ENCODE measurements at places on chromosomes 7 and 10.

- peak; percentile 90 for DNase-seq
Measured at GRCh38 chr7:118511146-118511545, 286.6 kb downstream of the ANKRD7 start.

DNA sequence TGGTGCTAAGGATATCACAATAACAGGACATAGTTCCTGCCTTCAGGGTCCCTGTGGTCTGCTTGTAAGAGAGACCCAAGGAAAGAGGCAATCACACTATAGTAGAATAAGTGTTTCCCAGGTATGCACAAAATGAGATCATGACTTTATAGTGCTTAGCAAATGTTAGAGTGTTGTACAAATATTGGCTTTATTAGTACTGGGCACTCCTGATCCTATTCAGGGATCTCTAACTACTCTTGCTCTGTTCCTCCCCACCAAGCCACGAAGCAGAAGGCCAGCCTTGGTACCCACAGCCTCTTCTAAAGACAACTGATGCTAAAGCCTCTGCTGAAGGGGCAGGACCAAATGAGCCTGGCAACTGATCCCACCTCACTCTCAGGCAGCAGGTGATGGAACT, 75.1 kb downstream of the HERPUD2 start:
- no peak for DNase-seq

DNA sequence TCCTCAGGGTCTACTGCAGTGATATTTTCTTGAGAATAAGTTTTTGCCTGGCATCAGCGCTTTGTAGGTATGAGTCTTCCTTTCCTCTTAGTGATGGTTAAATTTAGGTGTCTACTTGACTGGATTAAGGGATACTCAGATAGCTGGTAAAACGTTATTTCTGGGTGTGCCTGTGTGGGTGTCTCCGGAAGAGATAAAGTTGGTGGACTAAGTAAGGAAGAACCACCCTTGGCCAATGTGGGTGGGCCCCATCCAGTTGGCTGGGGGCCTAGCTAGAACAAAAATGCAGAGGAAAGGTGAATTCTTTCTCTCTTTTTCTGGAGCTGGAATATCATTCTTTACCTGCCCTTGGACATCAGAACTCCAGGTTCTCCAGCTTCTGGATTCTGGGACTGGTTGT, 138.8 kb downstream of the ADCYAP1R1 start:
- no peak for DNase-seq

DNA sequence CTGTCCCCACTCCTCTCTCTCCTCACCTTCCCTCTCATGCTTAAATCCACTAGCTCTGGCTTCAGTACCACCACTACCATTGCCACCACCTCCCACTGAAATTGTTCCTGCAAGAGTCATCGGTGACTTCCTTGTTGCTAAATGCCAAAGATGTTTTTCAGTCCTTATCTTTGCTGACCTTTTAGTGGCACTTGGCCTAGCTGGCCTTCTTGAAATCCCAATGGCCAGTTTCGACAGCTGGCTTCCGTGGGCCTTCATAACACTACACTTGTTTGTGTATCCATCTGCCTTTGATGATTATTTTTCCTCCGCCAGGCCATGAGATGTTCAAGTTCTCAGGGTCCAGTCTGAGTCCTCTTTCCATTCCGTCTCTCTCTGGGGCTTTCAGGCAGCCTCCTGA, 118.2 kb upstream of the NANOS1 start:
- DNase-seq = peak; percentile 23

DNA sequence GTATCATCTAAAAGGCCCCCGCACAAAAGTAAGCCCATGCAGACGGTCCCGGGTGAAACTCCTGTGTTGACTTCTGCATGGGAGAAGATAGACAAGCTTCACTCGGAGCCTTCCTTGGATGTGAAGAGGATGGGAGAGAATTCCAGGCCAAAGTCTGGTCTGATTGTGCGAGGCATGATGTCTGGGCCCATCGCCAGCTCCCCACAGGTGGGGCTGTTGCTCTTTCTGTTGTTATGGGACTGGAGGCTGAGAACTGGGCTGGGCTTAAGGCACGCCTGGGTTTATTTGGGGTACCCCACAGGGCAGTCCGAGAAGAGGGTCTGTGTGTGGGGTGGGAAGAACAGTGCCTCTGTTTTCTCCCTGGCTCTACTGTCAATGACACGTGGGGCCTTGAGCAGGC, 14.6 kb downstream of the MINDY4 start:
- DNase-seq = no peak

GRCh38 chr10:79928028-79928583, 20.8 kb downstream of the SFTPD start:
- DNase-seq = no peak

- no peak for DNase-seq
Measured at GRCh38 chr10:114427124-114427852, 23.0 kb upstream of the AFAP1L2 start.

GRCh38 chr10:92689663-92690210, at the start of gene HHEX:
Gene HHEX (plus strand): TSS chr10:92689955. CDS start chr10:92689987, 32 bp downstream.
- DNase-seq = no peak

DNA sequence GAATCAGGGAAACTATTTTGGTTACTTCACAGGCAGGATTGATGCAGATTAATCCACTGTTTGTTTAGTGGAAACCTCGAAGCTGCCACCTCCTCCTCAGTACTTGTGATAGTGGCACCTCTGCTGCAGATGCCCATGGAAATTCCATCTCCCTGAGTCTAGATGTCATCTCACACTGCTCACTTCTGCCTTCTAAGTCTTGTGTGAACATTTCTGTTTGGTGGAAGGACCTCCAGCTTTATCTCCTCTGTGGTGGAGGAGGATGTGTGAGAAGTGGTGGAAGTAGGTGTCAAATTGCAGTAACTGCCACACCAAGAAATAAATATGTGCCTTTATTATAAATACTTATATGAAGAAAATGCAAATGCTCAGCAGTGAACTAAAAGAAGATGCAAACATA, 25.8 kb upstream of the GPR141 start:
- no peak for DNase-seq

GRCh38 chr7:148445260-148446044, 145.1 kb upstream of the C7orf33 start:
- DNase-seq = no peak

DNA sequence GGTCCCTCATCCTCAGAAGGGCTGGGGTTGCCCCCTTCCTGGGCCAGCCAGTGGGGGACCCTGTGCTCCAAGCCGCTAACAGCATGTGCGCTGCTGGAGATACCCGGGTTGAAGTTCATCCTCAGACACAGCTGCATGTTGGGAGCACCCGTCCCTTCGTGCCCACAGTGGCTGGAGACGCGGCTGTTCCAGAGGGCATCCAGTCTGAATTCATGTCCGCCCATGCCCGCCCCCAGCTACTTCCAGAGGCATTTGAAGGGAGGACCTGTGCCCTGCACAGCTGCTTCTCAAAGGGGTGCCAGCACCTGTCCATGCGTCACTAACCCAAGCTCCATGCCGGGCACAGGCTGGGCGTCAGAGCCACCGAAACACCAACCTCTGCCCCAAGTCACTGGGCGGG, 68.1 kb upstream of the ADGRA1 start:
- DNase-seq = no peak

DNA sequence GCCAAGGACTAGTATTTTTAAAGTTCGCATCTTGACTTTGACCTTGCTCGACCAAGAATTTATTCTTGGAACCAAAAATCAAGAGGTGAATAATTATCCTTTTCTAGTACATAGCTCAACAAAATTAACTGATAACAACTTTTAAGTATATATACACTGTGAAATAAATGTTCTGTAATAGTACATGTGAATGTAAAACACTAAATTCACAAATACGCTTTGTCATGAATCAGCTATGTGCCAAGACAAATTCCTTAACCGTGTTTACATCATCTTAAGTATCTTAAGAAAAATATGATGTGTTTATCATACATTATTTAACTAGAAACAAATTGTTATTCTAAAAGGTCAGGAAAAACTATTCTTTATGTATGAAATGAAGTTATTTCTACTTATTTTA, 83.3 kb downstream of the CUL2 start:
- no peak for DNase-seq

DNA sequence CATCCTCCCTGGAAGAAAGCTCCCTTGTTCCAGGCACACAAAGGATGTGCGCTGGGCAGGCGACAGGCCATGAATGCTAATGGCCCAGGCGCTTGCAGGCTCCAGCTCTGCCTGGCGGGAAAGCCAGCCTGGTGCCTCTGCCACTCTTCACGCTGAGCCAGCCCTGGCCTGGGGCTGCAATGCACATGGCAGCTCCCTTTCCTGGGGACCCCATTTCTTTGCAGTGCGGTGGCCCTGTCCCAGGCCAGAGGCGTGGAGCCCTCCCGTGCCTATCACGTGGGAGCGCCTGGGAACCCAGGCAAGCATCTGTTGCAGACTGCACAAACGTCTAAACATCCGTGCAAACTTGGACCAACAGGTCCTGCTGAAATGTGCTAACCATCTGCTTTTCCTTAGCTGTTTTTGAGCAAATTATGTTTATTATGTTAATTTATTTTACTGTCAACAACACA, 152.1 kb upstream of the LYZL2 start:
- DNase-seq = no peak

DNA sequence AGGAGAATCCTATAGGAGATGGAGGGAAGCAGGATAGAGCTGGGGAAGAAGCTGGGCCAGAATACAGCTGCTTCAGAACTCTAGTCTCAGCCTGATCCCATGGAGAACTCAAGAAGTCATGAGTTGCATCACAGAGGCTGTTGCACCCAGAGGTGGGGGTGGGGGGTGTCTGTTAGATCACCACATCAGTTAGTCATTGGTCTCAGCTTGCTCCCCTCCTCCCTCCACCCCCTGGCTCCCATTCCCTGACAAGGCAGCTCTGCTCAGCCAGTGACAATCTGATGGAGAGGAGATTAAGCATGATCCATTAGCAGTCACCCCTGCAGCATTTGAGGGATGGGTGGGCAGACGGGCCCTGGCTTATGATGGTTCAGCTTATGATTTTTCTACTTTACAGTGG, 58.4 kb upstream of the FGL2 start:
- no peak for DNase-seq

GRCh38 chr10:51001587-51001986, 72.7 kb upstream of the PRKG1 start:
- no peak for DNase-seq

- no peak for DNase-seq
Measured at GRCh38 chr10:53997953-53998352, 803.1 kb downstream of the PCDH15 start.

- DNase-seq = no peak
Measured at GRCh38 chr7:44188480-44189225, 586 bp downstream of the GCK start.

DNA sequence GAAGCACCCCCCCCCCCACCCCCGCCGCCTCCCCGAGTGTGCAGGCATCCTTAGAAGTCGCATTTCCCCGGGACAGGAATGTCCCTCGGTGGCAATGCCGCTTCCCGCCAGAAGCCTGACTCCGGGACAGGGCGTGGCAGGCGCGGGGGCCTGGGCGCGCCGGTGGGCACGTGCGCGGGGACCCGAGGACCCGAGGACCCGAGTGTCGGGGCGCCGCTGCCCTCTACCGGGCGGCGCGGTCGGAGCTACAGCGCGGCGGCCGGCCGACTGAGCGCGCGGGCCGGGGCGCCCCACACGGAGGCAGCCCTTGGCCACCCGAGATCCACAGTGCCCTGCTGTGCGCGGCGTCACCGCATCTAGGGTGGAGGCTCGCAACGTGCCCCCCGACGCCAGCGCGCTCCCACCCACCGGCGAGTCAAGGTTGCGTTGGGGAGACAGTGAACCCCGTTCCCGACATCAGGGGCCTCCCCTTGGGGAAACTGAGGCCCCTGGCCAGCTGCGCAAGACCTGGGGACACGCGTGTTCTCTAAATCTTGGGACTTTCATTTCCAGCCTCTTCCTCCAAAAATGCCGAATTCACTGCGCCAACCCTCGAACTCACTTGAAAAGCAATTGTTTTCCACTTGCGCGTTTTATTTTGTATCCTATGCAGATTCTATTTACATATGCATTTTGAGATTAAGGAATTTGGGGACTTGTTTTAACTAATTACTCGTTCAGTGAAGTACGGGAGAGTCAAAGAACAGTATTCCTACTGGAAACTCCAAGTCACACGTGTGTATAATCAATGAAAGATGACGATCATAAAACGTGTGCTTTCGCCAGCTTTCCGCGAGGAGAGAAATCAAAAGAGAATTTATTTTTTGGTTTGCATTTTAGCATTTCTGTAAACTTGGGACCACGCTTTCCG, 3.1 kb upstream of the CUX1 start:
- no peak for DNase-seq

- no peak for DNase-seq
Measured at GRCh38 chr7:40120020-40120419, 14.4 kb downstream of the MPLKIP start.

GRCh38 chr7:138606236-138606635, 94.9 kb downstream of the SVOPL start:
- DNase-seq = no peak

DNA sequence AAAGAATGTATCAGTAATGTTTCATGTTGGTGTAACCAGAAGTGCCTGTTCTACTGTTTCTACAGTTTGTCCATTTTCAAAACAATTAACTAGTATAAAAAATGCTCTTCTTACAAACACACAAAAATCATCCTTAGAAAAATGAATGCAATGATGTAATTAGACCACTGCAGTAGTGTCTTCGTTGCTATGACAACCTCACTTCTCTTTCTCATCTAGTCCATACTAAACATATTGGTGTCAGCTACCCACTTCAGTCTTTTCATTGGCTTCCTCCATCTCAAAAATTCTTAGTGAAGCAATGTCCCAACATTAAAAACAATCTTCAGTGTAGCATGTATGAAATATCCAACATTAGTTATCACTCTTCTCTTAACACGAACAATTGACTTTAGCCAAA, 1265.8 kb downstream of the REEP3 start:
- no peak for DNase-seq

DNA sequence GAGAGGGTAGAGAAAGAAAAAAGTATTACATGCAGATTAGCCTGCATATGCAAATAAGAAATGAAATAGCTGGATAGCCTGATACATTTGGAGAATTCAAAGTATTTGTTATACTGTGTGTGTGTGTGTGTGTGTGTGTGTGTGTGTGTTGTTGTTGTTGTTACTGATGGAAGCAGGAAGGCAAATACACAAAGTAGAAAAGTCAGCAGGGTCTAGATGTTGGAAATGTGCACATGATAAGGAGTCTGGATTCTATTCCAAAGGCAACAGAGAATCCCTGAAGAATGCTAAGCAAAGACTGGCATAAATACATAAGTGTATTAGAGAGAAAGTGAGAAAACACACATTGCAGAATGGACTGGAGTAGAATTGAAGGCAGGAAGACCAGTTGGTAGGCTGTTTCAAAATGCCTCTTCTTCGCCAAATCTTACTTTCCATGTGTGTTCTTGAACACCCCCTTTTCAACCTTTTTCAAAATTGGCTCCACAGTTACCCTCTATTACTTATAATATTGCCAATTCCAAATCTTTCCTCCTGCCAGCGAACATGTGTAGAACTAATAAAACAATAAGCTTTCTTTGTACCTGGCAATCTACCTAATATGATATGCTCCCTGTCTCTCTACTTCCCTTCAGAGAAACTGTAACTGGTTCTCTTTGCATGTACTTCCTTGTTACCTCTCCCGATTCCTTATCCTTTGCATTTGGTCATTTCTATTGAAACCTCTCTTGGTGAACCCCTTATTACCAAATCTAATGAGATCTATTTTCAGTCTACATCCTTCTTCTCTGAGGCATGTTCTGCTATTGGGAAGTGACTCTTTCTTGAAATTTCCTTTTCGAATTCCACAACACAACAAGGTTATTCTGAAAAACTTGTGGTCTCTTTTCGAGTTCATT, 6.2 kb downstream of the CPED1 start:
- DNase-seq = no peak

GRCh38 chr7:155567646-155568332, 21.4 kb upstream of the CNPY1 start:
- no peak for DNase-seq

GRCh38 chr10:24462291-24462813, 253.4 kb downstream of the KIAA1217 start:
- DNase-seq = no peak

Data from COLO829 (cell line).